ENCODE measurements at places on chromosomes 7 and 10. TPM values are rescaled to one million over a fixed set of nuclear protein-coding genes. Genes with fewer than 3 reads are reported as not detected.

RNF32 gene
- 2.0 TPM for total RNA-seq

FAM24A gene
- total RNA-seq = not detected

GJD4 gene
- total RNA-seq = 0.15 TPM

SPDYE6 gene
- not detected for total RNA-seq

CALML3 gene
- total RNA-seq = not detected

CPED1 gene
- total RNA-seq = not detected

PTPN20 gene
- total RNA-seq = 0.22 TPM

TMEM168 gene
- 19.7 TPM for total RNA-seq

GRM3 gene
- total RNA-seq = not detected

SPDYE2 gene
- total RNA-seq = not detected

CPA2 gene
- not detected for total RNA-seq

FGFBP3 gene
- 0.37 TPM for total RNA-seq

UPK3BL1 gene
- total RNA-seq = 55.6 TPM

DNA sequence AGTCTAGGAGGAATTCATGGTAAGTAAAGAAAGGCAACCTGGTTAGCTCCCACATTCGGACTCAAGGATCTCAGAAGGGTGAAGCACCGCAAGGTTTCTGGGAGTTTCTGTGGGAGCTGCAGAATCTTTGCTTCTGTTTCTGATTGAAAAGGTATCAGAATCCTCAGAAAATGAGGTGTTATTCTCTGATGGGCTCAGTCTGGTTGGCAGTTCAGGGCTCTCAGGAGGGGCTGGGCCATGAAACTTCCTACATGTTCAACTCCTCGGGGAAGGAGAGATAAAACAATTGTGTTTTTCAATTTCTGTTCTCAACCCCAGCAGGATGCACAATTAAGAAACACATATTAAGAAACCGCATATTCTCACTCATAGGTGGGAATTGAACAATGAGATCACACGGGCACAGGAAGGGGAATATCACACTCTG, 9.1 kb downstream of the OR2A7 start:
- no peak for ATAC-seq

DNA sequence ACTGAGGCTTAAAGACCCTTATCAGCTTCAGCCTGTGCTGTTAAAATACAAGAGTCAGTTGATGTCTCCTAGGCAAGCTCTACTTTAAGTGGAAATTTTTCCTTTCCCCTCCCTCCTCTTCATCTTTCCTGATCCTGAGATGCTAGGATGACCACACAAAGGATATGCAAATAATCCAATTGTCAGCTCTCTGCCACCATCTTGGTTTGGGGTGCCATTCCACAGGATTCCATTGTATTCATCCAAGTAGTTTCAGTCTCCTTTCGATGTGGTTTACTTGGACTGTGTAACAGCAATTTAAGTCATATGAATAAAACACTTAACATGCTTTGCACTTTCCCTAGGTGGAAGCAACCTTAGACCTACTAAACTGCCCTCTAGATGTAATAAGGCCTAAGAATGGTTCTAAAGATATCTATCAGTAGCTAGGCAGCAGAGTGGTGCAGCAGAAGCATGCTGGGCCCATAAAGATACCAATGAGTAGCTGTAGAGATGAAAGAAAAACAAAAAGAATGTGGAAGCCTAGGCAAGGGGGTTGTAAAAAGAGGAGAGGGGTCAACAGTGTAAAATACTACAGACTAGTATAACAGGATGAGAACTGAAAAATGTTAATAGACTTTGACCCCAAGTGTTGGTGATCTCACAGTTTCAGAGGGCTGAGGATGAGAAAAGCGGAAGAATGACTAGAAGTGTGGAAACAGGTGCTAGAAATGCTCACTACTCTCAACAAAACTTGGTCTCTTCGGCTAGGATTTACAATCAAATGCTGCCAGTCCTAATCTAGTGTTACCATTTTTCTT, 2.4 kb upstream of the CFAP69 start:
- no peak for ATAC-seq

DNA sequence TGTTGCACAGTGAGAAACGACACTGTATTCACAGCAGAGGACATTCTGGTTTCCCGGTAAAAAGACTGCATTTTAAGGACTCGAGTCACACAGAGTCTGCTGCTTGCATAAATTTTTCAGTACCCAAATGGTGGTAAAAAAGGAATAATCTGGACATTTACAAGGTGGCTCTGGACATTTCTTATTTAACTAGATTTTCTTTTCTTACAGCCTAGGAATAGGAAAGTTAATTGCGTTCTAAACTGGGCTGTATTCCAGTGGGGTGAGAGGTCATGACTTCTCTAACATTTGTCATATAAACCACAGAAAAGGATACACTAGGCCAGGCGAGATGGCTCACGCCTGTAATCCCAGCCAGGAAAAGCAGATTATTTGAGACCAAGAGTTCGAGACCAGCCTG, 237.5 kb upstream of the KLF6 start:
- no peak for ATAC-seq

DNA sequence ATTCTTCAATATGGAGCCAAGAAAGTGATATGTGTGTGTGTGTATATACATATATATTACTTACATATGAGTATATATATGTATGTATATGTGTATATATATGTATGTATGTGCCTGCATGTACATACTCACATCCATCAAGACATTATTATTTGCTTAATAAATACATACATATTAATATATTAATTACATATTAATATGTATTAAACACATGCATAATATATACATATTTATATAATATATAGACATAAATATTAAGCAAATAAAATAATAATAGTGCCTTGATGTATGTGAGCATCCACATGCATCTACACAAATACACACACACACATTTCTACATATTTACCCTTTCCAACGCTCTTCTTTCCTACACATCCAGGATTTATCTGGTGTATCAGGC, 88.7 kb upstream of the KCNMA1 start:
- ATAC-seq = no peak

DNA sequence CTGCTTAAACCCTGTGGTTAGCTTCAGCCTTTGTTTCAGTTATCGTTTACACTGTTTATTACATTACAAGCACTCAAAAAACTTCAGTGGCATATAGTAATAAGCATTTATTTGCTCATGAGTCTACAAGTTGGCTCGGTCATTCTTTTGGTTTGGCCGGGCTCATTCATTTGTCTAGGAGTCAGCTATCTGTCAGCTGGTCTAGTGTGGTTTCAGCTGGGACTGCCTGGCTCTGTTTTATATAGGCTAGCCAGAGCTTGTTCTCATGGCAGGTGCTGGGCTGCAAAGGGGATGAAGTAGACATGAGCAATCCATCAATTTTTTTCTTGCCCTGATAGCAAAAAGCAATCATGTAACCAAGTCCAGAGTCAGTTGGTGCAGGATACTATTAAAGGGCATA, 103.6 kb downstream of the MKLN1 start:
- no peak for ATAC-seq

DNA sequence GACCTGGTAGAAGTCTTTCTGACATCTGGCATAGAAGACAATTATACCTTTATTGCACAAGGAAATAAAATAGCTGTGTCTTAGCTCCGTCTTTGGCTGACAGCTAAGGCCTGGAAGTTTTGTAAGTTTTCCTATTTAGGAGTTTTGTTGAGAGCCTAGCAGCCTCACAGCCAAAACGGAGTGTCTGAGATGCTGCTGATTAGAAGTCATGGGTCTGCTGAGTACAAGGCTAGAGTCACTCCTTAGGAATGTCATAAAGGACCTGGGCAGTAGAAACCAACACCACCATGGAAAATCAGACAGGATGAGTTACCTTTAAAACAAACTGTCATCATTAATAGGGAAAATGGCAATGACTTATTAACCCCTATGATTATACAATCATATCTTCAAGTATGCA, 442.5 kb downstream of the KCNMA1 start:
- ATAC-seq = no peak

DNA sequence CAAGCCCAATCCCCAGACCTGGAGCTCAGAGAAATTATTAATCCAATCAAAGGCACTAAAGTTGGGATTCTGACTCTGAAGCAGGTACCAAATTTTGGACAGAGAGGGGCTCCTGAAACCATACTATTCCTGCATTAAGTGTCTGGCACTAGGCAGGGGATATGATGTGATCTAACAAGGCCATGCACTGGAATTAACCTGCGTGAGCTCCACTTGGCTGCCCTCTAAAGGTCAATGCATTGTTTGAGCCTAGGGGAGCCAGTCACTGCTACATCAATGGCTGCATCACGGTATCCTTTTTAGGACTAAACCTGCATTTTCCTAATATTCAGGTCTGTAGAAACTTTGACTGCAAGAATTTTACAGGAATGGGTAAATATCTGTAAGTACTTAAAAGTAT, 42.1 kb downstream of the ST8SIA6 start:
- ATAC-seq = no peak

DNA sequence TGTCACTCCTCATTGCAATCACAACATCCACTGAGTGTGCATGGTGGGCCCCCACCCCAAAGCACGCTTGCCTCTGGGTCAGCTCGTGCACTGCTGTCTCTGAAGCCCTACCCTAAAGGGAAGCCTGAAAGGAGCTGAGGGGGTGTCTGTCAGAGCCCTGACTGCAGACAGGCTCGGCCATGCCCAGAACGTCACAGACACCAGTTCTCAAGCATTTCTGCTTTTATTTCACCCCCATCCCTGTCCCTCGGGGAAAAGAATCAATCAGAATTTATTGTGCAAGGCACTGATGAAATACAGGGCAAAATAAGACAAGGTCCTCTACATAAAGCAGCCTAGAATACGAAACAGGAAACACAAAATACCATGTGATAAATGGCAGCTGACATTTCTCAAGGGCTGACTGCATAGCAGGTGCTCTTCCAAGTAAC, 231.8 kb downstream of the WDR37 start:
- no peak for ATAC-seq

DNA sequence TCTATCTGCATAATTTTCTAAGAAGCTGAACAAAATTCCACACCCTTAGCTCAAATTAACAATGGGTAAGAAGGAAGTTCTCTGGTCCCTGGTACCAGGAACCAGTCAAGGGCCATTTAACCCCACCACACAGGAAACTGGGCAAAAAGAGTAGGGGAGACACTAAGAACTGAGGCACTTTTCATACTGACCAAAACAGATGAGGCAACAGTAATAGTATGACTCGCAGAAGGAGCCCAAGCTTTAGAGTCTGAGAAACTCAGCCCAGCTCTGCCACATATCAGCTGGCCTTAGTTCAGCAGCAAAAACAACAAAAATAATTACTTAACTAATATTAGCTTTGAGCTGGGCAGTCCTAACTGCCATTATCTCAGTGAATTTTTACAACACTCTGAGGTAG, 221.2 kb downstream of the FAM107B start:
- ATAC-seq = peak; percentile 70

- peak; percentile 96 for ATAC-seq
Observed at GRCh38 chr7:138752518-138753149, 45.2 kb upstream of the TMEM213 start.

GRCh38 chr7:154469652-154470051, 417.5 kb downstream of the DPP6 start:
- ATAC-seq = no peak

DNA sequence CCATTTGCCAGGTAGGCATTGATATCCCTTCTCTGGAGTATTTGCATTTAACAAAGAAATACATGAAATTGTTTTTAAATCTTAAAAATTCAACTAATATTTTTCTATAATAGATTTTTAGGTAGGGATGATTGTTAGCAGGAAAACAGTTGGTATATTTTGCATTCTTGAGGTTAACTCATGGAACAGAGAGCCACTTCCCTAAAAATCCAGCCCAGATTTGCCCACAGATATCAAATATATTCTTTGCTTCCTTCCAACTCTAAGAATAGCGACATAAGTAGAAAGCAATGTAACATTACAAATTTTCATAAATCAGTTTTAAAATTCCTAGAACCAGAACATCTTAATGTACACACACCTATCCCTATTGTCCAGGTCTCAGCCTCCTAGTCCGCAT, 45.0 kb upstream of the ANLN start:
- ATAC-seq = no peak

DNA sequence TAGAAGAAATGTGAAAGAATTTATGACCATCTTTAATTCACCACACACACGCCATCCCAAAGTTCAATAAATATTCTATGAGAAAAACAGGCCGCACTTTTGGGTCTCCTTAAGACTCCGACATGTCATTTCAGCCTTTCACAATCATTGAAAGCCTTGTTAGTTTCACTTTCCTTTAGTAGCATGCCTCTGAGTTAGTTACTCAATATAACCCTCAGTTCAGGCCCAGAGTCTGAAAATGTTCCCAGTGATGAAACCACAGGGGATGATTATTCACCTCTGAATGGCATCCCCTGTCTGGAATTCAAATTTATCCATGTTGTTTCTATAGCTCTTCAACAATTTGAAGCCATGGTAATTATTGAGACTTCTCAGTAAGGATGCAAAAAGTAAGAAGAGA, 278.1 kb upstream of the NRP1 start:
- ATAC-seq = peak; percentile 81

DNA sequence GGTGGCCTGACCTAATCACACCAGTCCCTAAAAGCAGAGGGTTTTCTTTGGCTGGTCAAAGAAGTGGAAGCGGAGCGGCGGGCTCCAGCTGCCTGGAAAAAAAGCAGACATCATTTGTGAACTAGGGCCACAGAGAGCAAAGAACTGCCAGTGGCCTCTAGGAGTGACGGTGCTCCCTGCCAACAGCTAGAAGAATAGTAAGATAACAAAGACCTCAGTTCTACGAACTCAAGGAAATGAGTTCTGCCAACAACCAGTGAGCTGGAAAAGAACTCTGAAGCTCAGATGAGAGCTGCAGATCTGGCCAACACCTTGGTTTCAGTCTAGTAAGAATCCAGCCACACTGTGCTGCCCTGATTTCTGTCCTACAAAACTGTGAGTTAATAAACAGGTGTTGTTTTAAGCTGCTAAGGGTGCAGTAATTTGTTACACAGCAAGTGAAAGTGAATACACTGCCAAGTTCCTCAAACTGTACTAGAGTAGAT, 178.0 kb downstream of the SRPK2 start:
- ATAC-seq = no peak

DNA sequence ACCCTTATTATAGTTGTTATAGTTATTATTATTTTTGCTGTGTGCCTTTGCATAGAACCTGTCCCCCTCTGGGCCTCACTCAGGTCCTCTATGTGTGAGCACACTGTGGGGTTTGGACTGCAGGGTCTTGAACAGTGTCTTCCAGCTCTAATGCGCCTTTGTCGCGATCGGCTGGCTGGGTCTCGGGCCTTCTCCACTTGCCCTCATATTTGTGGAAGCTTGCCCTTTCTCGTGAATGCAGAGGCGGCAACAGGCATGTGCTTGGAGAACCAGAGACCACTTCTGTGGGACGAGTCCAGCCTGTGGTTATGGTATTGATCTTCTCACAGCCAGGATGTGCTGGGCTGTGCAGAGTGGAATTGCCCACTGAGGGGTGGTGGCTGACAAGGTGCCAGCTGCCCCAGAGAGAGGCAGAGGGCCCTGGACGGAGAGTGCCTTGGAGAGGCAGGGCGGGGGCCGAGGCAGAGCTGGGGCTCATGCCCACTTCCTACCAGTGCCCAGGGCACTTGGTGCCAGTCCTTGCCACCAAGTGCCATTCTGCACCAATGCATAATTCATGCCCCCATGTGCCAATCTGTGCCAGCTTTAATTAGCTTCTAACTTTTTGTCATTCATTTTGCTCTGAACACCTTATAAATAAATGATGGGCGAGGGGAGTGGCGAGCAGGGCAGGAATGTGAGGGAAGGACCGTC, 6.8 kb upstream of the CDH23 start:
- ATAC-seq = no peak

- ATAC-seq = no peak
Observed at GRCh38 chr7:234051-234707, 41.8 kb downstream of the FAM20C start.

GRCh38 chr10:77710081-77710551, 72.5 kb upstream of the KCNMA1 start:
- peak; percentile 79 for ATAC-seq
